Prostate gland (tissue), 2 donors: ENCODE measurements at places on chromosomes 1 and 21. TPM values are rescaled to one million over a fixed set of nuclear protein-coding genes. Genes with fewer than 3 reads are reported as not detected.

DNA sequence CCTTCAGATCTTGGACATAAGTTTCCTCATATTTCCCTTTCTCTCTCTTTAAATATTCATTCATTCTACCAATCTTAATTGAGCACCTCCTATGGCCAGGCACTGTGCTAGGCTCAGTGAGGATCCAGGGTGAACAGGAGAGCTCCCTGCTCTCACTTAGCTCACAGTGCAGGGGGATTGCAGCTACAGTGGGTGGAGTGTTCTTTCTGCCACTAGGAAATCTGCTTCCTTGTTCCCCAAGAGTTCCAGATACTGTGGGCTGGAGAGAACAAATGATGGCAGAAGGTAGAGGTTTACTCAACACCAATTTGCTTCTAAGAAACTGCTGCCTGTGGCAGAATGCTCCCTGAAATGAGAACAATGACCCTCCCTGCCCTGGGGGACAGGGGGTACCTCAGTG is 5.1 kb upstream of the FABP3 start:
- H3K36me3 ChIP-seq: no peaks in the 10 kb centered on the region
- H3K4me3 ChIP-seq: no peak overlapping the region
- no peaks in the 10 kb centered on the region for H3K27me3 ChIP-seq
- peaks cover 4% of the 10 kb centered on the region for H3K4me1 ChIP-seq
- no peak overlapping the region for H3K27ac ChIP-seq

GRCh38 chr21:17491716-17492414 is 21.0 kb upstream of the CXADR start:
- H3K4me3 ChIP-seq: no peak overlapping the region
- peak; percentile 23 for DNase-seq
- H3K27ac ChIP-seq: no peak overlapping the region
- no peaks in the 10 kb centered on the region for H3K4me1 ChIP-seq
- H3K27me3 ChIP-seq: no peaks in the 10 kb centered on the region

DNA sequence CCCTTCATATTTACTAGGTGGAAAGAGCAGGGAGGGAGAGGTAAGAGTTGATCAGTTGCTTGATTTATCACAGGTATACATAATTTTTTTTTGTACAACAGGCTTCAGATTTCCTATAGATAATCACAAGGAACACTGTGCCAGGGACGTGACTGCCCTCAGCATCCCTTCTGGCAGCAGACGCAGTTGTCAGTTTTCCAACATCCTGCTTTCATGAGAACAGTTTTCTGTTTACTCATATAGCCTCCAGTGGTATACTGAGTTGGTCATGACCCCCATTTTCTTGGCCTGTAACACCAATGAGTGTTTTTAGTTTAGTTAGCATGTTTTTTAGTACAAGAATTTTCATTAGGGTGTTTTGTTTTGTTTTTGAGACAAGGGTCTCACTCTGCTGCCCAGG is 37.9 kb upstream of the PTPRF start:
- H3K27ac ChIP-seq: no peak overlapping the region
- no peaks in the 10 kb centered on the region for H3K27me3 ChIP-seq
- H3K4me1 ChIP-seq: no peaks in the 10 kb centered on the region

DNA sequence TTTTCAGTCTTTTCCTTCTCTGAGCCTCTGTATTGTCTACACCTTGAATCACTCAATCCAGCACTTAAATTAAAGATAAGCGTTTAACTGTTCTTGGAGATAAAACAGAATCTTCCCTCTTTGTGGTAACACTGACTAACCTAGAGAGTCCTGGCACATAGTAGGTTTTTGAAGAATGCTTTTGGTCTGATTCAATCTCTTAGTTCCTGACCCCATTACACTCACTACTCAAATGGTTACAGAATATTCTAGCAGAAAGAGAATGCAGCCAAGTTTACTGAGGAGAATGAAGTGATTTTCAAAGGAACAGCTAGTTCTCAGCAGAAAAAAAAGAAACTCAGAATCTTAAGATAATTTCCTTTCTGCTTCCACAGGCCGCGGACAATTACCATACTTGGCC is 309.2 kb upstream of the PRMT6 start:
- H3K27me3 ChIP-seq: no peaks in the 10 kb centered on the region
- no peaks in the 10 kb centered on the region for H3K4me1 ChIP-seq
- H3K4me3 ChIP-seq: no peak overlapping the region
- no peak for DNase-seq
- H3K36me3 ChIP-seq: no peaks in the 10 kb centered on the region

DNA sequence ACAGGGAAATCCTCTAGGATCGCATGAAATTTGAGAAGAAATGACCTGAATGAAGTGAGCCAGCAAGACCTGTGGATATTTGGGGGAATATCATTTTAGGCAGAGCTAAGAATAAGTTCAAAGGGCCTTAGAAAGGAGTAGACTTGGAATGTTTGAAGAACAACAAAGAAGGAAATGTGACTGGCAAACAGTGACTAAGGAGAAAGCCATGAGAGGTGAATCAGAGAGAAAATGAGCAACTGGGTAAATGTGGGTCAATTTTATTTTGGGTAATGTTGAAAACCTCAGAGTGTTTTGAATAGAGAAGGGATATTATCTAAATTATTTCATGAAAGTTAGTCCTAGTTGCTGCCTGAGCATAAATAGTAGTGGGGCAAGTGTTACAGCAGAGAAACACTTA is 672.8 kb downstream of the LMO4 start:
- no peak overlapping the region for H3K27ac ChIP-seq
- DNase-seq: no peak
- no peaks in the 10 kb centered on the region for H3K36me3 ChIP-seq
- no peaks in the 10 kb centered on the region for H3K27me3 ChIP-seq
- no peaks in the 10 kb centered on the region for H3K4me1 ChIP-seq

DNA sequence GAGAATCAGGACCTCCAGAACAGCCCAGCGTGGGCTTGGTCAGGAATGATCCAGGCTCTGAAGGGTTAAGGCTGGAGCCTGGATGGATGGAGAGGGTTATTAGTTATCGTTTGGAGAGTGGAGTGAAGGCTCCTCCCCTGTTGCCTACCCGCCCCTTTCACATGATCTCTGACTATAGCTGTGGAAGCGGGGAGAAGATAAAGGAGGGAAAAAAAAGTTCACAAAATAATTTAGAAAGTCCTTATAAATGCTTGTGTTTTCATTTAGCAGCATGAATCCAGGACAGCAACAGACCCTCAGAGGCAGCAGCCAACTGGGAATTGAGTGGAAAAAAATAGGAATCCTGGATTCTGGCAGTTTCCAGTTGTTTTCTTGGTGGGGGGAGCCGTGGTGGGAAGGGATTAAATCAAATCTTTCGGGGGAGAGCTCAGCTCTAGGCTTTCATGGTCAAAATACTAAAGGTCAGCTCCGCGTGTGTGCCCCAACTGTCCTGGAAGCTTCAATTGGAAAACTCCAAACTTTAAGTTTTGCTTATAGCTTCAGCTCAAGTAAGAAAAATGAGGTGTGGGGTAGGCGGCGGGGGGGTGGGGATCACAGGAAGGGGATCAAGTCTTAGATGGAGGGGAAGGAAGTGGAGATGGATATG is 595 bp upstream of the DDR2 start:
- H3K27ac ChIP-seq: peak overlapping the region; percentile 72
- peak overlapping the region; percentile 7 for H3K4me3 ChIP-seq
- no peaks in the 10 kb centered on the region for H3K27me3 ChIP-seq
- H3K4me1 ChIP-seq: no peaks in the 10 kb centered on the region
- no peaks in the 10 kb centered on the region for H3K36me3 ChIP-seq
- DNase-seq: no peak

DNA sequence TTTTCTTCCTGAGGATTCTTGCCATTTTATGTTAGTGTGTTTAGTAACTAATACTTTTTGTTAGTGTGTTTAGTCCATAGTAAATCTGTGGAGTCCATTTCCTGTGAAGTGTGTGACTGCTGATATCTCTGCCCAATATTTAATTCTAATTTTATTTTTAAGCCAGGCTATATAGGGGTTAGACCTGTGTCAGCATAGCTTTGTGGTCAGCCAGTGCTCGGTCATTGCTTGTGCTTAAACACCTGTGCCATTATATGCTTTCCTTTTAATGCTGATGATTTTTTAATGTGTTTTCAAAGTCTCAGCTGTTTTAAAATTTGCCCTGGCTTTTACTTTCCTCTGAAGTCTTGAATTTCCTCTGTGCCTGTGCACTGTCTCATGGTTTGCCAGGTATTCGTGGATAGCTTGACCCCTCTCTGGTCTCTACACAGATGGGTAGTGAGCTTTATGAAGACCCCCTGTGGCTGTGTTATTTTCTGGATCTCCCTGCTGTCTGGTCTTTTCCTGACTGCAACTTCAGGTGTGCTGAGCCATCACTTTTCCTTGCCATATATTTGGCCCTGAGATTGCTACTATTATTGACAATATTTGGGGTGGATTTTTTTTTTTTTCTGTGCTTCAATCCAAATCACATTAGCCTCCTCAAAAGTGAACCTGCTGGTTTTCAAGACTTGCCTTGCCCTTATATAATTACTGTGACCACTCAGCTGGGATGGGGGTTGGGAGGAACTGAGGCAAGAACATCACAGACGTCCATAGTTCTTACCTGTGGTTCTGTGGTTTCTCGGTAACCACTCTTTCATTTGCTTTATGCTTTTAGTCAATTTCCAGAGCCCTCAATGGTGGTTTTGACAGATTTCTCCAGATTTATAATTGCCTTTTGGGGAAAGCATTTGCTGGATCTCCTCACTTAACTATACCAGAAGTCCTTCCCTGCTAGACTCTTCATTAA is 59.6 kb downstream of the RPS6KC1 start:
- no peaks in the 10 kb centered on the region for H3K4me1 ChIP-seq
- H3K36me3 ChIP-seq: no peaks in the 10 kb centered on the region
- DNase-seq: no peak
- peak overlapping the region; percentile 63 for H3K27ac ChIP-seq

- H3K36me3 ChIP-seq: no peaks in the 10 kb centered on the region
- H3K4me1 ChIP-seq: no peaks in the 10 kb centered on the region
- no peak for DNase-seq
- H3K27me3 ChIP-seq: no peaks in the 10 kb centered on the region
Observed at GRCh38 chr21:29508301-29508700, 209.6 kb downstream of the BACH1 start.

Gene CELF3
- total RNA-seq: 0.34 TPM

Gene LCE1D
- not detected for total RNA-seq

Gene BARHL2
- total RNA-seq: 1.9 TPM

Gene ODR4
- 30.1 TPM for total RNA-seq
